ENCODE measurements at places on chromosomes 16 and 17.

DNA sequence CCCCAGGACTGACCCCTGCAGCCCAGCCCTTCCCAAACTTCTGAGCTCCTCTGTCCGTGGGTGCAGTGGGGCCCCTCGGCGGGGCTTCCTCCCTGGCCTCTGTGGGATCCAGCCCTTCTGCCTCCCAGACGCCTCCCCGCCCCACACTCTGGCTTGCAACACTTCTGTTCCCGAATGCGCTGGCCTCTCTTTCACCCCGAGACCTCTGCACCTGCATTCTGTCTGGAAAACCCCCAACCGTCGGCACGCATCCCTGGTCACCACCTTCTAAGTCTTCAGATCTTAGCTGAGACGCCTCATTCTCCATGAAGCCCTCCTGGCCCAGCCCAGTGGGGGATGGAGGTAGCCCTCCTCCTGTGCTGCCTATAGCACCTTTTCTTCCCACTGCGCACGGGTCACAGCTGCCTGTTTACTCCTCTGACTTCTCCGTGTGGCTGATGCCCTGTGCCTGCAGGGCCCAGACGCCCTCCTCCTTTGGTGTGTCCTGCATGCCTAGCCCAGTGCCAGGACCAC lies 26.4 kb downstream of the TMEM235 start:
- no peak for DNase-seq

DNA sequence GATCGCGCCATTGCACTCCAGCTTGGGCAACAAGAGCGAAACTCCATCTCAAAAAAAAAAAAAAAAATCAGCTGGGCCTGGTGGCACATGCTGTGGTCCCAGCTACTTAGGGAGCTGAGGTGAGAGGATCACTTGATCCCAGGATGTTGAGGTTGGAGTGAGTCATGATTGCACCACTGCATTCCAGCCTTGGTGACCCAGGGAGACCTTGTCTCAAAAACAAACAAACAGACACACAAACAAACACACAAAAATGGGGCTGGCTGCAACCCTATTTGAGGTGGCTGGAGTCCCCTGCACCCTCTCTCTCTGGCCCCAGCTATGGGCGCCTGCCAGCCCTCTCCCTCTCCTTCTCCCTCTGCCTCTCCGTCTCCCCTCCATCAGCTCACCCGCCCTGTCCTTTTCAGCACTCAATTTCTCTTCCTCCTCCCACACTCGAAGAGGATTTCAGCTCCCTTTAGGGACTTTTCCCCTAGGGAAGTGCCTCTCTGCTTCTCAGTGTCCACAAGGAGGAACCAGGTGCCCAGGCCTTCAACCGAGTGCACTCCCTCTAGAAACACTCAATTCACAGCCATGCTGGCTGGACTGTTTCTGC lies 17.5 kb upstream of the TFAP4 start:
- DNase-seq = no peak

DNA sequence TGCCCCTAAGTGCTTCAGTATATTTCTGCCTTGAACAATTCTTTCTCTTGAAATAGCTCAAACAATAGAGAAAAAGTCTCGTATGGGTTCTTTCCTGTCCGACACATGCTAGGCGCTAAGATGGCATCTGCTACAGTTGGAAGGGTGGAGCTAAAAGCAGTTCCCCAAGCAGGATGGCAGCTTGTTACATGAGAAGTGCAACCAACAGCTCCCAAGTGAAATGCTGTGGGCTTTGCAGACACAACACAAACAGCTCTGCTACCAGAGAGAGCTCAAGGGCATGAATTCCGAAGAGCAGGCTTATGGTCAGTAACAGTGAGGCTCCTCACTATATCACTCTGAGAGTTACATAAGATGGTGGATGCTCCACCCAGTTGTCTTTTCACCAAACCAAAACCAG lies 83.8 kb downstream of the VPS53 start:
- no peak for DNase-seq

GRCh38 chr17:18224053-18224386 lies 1.4 kb upstream of the LLGL1 start:
- no peak for DNase-seq

DNA sequence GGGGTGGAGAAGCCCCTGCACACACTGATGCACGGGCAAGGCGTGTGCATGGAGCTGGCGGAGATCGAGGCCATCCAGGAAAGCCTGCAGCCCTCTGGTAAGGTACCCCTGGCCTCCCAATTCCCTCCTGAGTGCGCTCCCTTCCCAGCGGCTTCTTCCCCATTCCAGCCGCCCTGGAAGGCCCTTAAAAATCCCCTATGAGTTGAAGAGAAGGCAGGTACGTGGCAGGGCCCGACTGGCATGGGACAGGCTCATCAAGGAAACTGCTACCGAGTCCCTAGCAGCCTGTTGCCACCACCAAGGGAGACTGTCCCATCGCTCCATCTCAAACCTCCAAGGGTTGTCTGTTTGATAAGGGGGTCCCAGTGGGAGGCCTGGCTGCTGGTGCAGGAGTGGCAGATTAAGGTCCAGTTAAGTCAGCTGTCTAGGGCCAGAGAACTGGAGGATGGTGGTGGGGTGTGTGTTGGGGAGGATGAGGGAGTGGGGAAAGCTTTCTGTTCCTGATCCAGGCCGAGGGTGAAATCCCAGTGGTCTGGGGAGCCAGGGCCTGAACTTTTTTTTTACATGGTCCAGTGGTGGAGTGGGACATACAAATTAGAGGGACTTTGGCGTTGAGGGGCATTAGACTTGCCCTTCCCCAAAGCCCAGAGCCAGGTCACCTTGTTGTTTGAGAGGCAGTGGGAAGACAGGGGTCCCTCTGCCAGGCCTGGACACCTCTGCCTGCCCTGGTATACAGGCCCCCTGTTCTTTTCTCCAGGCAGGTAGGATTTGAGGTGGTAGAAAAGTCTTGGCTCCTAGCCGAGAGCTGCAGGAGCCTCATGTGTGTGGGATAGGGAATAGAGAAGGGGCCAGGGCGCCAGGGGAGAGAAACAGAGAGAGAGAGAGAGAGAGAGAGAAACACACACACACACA lies 994 bp downstream of the IGFBP4 start:
- no peak for DNase-seq

DNA sequence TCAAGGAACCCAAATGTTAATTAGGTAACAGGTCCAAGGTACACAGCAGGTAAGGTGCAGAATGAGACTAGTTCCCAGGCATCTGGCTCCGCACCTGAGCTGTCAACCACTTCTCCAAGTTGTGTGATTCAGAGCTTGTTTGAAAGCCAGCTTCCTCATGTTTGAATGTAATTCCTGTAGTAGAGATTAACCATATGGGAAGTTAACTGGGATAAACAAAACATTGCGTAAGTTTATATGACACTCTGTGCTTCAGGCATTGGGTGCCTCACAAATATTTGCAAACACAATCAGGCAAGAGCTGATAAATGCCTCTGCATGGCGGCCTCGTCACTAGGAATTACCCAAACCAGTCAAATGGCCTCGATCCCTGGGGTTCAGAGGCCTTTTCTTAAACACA lies 27.9 kb upstream of the CPHXL start:
- no peak for DNase-seq

GRCh38 chr17:17871913-17872312 lies 35.1 kb upstream of the SREBF1 start:
- no peak for DNase-seq

- no peak for DNase-seq
Measured at GRCh38 chr17:27296428-27296979, 2.6 kb downstream of the WSB1 start.

DNA sequence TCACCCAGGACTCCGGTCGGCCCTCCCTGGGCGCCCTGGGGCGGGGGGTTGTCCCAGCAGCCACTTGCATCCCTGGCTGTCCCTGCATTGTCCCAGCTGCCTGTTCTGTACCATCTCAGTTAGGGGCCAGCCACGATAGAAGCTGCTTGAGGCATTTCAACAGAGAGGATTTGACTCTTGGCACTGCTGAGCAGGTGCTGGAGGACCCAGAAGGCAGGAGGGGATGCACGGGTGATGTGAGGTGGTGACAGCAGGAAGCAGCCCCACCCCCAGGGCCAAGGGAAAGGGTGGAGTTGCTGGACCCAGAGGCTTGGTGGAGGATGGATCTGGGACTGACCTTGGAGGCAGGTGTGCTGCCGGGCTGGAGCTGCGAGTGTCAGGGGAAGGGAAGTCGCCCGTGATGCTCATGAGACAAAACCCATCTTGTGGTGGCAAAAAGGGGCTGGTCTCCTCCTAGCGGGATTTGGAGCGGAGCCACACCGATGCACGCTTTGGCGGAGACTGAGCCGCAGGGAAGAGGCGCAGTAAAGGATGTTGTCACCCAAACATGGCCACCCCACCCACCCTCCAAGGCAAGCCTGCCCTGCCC lies 188.0 kb upstream of the GSE1 start:
- no peak for DNase-seq

- no peak for DNase-seq
Measured at GRCh38 chr16:8179615-8180014, 410.7 kb downstream of the TMEM114 start.
